ENCODE measurements at places on chromosomes 1 and 21.
A peak's percentile ranks its signal among the peaks of the same experiment; 100 is the strongest.

- DNase-seq, result no peak
Measured at GRCh38 chr21:39489380-39489924, 37.7 kb downstream of the SH3BGR start.

DNA sequence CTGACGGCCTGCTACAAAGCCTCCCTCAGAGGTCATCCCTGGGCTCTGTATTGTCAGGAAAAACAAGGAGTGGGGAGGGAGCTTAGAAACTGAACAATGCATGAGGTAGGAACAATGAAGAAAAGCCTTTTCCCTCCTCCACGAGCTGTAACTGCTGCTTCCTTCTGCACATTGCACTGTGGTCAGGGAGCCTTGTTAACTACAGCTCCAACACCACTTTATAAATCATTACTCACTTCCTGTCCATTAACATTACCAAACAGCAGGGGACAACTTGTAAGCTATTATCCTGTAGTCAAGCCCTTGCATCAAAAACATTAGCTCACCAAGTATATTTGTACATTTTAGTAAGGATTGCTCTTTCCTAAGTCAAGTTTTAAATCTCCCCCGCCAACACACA, 336.0 kb upstream of the NR5A2 start:
- no peak for DNase-seq

DNA sequence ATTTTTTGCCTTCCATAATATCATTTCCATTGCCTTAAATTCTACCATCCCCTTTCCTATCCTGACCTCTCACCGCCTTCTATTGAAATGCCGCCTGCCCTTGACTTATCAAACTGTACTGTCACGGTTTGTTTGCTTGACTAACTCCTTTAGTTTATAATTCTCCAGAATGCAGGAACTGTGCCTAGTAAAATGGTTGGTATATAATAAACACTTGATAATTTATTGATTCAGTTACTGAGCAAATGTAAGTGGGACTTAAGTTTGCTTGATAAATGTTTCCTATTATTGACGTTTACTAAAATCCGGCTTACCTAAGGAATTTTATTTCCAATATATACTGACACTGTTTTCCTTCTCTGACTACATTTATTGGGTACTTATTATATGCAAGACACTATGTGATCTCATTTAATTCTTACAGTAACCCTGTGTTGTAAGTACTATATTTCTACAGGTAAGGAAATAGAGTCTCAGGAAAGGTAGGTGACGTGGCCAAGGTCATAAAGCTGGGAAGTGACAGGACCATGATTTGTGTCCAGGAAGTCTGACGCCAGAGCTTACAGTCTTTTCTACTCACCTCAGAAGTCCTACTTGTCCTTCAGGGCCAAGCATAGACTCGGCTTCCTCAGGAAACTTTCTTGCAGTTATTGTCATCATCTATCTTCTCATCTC, 35.7 kb downstream of the DPT start:
- no peak for DNase-seq

DNA sequence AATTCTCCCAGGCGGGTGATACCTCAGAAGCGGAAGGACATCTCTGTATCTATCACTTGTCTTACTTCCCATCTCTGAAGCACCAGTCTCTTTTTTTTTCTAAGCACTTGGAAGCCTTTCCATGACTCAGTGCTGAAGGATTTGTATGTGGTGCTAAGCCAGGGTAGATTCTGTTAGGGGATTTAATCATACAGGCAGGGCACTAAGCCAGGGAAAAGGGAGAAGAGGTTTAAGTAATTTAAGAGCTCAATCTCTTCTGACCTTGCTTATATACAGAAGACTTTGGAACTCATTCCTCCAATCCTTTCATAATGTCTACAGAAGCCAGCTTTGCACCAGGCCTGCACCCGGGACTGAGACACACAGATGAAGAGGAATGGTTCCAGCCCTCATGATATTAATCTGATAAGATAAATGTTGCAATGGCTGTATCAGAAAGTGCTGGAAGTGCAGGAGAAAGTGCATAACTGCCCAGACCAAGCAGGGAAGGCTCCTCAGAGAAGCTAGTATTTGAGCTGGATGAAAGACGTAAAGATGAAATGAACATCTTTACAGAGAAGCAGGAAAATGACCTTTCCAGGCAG, 11.0 kb downstream of the FAM163A start:
- DNase-seq, result no peak

DNA sequence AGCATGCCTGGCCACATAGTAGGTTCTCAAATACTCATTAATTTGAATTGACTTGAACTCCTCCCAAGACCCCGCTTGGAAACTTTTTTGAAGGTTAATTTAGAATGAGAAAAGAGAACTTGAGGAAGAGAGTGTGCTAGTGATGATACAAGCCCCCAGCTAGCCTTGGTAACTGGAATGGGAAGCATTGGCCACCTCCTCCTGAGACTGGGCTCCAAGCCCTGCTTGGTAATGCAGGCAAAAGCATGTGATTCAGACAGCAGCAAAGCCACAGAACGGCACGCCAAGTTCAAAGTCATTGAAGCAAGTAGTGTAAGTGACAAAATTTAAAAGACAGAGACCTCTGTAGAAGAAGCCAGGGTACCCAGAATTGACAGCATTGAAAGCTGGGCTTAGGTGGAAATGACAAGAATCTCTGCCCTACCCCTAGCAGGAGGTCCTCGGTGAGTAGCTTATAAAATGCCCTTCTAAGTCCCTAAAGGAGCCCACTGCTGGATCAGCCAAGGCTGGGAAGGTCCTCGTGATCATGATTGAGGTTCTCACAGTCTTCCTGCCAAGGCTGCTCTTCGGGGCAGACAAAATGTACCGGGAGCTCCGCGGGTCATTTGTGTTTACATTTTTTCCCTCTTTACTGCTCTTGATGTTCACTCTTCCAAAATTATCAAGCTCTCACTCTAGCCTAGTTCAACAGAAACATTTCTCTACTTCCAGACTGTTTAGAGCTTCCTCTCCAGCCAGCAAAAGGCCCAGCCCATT, 99.4 kb downstream of the TSEN15 start:
- no peak for DNase-seq

GRCh38 chr1:232793944-232794343, 11.3 kb upstream of the MAP10 start:
- DNase-seq, result no peak

- no peak for DNase-seq
Measured at GRCh38 chr1:25545767-25546166, 2.4 kb downstream of the LDLRAP1 start.

- no peak for DNase-seq
Measured at GRCh38 chr1:157992833-157993146, 655 bp upstream of the KIRREL1 start.

- DNase-seq, result no peak
Measured at GRCh38 chr1:155272466-155273342, 600 bp downstream of the CLK2 start.

DNA sequence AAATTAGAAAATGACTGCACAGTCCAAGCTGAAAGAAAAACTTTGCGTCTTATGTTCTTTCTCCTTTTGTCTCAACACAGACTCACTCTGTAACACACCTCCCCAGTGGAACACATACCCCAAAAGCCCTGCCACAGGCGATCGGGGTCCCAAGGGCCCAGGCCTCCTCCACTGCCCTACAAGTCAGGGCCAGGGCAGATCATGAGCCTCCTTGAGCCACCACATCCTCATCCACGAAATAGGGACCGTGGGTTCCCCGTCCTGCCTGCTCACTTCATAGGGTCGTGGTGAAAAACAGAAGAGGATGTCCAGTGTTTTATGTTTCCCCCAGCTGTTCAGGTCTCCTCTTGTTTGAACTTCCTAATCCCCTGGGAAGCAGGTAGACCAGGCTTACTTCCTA, 116.7 kb downstream of the KCNN3 start:
- no peak for DNase-seq

GRCh38 chr1:21665711-21666575, 3.2 kb downstream of the RAP1GAP start:
- DNase-seq, result no peak

DNA sequence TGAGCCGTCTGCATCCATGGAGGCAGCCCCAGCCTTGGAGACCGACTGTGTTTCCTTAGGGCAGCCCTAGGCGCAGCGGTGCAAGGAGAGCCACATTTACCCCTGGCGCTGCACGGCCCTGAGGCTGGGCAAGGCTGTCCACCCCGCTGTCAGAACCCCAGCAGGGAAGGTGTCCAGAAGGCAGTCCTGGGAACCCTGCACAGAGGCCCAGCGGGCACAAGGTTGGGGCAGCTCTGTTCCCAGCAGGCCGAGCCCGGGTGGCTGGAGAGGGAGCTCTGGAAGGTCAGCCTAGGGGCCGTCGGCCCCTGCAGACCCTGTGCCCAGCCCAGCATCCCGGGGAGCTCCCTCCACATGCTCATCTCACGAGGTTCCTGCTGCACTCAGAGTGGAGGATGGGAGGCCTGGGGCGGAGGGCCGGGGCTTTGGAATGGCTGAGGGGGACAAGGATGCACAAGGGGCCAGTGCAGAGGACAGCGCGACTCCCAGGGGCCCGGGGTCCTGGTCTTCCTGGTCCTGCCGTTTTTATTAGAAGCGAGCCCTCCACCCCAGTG, 19.9 kb upstream of the SAMD11 start:
- peak; percentile 83 for DNase-seq

DNA sequence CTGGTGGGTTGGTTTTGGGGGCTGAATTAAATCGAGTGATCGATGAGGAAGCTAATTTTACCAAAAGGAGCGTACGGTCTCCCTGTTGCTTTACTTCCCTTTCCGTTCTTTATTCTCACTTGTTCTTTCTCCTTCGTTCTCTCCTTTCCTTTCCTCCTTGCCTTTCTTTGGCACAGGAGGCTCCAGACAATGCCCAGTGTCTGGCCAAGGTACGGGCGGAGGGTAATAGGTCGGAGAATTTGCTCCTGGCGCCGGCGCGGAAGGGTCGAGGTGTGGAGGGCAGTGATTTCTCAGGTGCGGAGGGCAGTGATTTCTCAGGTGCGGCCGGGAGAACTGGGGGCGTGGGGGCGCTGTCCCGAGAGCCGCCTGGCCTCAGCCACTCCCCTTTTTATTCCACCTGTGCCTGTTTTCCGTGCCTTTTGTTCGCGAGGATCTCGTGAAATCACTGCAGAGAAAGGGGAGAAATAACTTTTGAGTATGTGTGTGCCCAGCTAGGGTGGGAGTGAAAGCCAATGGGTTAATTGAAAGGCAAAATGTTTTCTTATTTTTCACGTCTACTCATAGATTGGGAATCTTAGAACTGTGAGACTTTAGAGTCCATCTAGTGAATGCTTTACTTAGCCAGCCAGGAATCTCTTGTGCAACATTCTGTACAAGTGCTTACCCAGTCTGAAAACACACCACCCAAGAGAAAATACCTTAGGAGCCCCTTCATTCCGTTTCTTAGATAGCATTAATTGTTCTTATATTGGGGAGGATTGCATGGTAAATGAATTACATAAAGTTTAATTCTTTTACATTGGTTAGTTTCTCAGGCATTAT, 1.3 kb downstream of the FNBP1L start:
- DNase-seq, result no peak

- no peak for DNase-seq
Measured at GRCh38 chr21:36199021-36199420, 42.4 kb downstream of the DOP1B start.

- no peak for DNase-seq
Measured at GRCh38 chr1:82806133-82806532, 1005.4 kb downstream of the ADGRL2 start.

GRCh38 chr1:107820801-107821200, 144.2 kb downstream of the VAV3 start:
- DNase-seq, result no peak

- DNase-seq, result no peak
Measured at GRCh38 chr1:107430540-107431228, 289.8 kb downstream of the NTNG1 start.

DNA sequence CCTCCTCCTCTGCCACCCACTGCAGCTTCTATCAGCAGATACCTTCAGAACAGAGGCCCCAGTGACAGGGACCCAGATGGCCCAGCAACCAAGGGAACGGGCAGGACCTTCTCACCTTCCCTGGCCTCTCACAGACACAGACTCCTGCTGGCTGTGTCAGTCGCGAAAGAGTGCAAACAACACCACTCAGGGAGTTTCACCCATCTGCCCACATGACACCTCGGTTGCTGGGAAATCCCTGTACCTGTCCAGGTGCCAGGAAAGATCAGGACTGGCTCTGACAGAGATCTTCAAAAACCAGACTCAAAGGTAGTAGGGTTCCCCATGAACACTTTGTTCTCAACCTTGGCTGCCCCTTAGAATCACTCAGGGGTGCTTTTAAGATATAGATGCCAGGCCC, 83.5 kb upstream of the HIVEP3 start:
- no peak for DNase-seq

GRCh38 chr1:93559045-93559444, 111.1 kb downstream of the FNBP1L start:
- no peak for DNase-seq

- peak; percentile 49 for DNase-seq
Measured at GRCh38 chr1:58570817-58571216, 6.2 kb downstream of the TACSTD2 start.

DNA sequence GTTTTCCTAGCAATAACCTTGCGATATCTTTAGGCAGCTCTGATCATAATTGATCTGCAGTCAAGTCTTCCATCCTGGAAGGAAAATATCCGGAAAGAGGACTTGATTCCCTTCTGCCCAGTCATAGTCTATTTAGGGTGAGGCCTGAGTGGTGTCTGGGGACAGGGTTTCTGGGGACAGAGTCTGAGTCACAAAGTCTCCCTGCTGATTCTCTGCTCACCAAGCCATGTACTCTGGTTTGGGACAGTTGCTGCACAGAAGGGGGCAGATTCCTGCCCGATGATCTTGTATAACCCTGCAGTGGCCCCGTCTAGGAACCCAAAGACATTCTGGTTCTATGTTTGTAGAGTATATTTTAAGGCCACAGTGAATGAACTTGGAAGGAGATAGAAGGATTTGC, 178.8 kb downstream of the KCNJ6 start:
- DNase-seq, result no peak

- no peak for DNase-seq
Measured at GRCh38 chr21:44793592-44794374, 7.8 kb downstream of the UBE2G2 start.

- DNase-seq, result no peak
Measured at GRCh38 chr1:240413732-240414131, 198.2 kb downstream of the GREM2 start.

- DNase-seq, result no peak
Measured at GRCh38 chr1:25682059-25682601, 65.5 kb downstream of the MAN1C1 start.

- no peak for DNase-seq
Measured at GRCh38 chr1:234774971-234775370, 165.0 kb upstream of the IRF2BP2 start.

GRCh38 chr1:161838362-161838761, 72.2 kb downstream of the ATF6 start:
- no peak for DNase-seq

- DNase-seq, result no peak
Measured at GRCh38 chr1:109161858-109162606, 48.1 kb downstream of the ELAPOR1 start.

DNA sequence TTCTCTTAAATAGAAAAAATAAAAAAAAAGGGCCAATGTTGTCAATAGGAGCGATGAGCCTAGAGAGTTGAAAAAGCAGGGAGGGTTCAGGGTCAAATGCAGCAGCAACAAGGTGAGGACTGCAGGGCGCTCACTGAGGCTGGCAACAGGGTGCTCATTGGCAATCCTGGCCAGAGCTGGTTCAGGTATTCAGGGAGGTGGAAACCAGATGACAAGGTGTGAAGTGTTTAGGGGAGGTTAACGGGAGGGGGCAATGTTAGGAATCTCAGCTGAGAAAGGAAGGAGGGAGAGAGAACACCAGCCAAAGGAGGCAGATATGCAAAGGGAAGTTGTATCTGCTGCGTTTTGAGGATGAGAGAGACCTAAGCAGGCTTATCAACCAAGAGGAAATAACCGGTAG, 129.8 kb upstream of the DAB1 start:
- DNase-seq, result no peak

GRCh38 chr21:33707846-33708245, 65.5 kb downstream of the ITSN1 start:
- DNase-seq, result no peak
